ENCODE measurements at places on chromosomes 1 and 21. TPM values are rescaled to one million over a fixed set of nuclear protein-coding genes. Genes with fewer than 3 reads are reported as not detected.

PLA2G2A gene
- 0.97 TPM for total RNA-seq

SEMA6C gene
- 24.4 TPM for total RNA-seq

- DNase-seq, result no peak
Observed at GRCh38 chr21:35663856-35664606, 396.3 kb downstream of the SETD4 start.

DNA sequence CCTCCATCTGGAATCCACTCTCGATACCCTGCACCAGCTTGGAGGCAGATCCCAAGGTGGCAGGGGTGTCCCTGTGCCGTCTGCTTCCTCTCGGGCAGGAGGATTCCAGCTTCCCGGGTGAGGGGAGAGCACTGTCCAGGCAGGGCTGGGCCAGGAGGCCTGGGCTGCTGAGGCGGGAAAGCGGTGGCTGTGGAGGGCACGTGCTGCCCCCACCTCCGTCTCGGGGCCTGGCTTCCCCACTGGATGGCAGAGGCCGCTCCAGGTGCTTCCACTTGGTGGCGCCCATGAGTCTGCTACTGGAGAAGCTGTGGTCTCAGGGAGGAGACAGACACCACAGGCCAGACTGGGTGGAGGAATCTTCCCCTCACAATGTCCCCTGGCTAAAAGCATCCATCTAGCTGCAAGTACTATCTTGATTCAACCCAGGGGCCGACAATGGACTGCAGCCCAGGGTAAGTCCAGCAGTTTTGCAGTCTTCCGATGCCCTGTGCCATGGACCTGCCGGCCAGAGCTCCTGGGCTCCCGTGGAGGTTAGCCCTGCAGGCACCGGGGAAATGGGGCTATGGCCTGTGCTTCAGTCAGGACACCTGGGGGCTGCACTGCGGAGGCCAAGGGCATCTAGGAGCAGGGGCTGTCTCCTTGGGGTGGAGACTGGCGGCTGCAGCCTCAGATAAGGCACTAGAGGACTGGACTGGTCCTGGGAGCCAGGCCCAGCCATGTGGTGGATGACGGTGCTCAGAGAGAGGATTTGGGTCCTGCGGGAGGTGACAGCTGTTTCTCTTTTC is 41.3 kb upstream of the EIF4G3 start:
- DNase-seq, result peak; percentile 91

LEFTY2 gene
- 16.9 TPM for total RNA-seq

NES gene
- total RNA-seq, result 95.9 TPM

DNA sequence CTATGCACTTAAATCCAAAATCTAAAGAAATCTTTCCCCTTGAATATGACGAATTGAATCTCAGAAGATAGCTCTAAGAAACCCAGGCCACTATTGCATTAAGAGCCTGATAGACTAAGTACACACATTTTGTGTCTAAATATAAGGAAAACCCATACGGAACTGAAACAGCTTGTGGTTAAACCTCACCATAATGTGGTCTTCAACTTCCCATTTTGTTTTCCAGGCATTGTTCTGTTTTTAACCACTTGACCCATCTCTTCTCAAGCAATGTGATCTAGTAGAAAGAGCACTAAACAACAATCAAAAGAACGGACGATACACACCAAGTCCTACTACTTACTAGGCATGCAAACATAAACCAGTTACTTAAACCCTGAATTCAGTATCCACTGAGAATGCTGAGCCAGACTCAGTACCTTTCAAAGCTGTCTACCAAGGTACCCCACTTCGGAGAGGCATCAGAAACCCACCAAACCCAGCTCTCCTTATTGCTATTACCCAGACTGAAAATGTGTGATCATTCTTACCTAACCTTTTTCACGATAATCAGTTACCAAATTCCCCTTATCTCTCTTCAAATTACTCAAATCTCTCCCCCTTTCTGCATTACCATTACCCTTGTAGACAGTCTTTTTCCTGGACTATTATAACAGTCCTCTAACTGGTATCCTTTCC is 12.8 kb downstream of the OTUD7B start:
- DNase-seq, result no peak

- peak; percentile 51 for DNase-seq
Observed at GRCh38 chr1:150829751-150830150, 21.7 kb upstream of the CTSK start.

GRCh38 chr1:219732814-219733491 is 120.0 kb upstream of the ZC3H11B start:
- no peak for DNase-seq

ZCCHC17 gene
- 43.7 TPM for total RNA-seq

- no peak for DNase-seq
Observed at GRCh38 chr21:34800797-34801518, 132.2 kb downstream of the CLIC6 start.

PPFIA4 gene
- 7.6 TPM for total RNA-seq

GNG4 gene
- total RNA-seq, result 53.5 TPM

RAP1GAP gene
- total RNA-seq, result 6.6 TPM

DNA sequence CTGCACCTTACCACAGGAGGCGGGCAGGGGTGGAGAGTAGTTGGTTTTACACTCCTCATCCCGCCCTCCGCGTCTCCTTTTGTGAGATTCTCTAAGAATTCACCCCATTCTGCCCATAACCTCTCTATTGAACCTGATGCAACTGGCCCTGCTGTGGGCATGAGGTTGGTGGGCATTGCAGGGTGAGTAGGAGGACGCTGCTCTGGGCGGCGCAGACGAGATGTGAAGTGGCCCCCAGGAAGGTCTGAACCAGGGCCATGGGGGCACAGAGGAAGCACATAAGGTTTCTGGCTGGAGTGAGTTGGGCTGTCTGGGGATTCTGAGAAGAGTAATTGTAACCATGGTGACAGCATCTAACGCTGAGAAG is 8.8 kb downstream of the PADI1 start:
- no peak for DNase-seq

DNA sequence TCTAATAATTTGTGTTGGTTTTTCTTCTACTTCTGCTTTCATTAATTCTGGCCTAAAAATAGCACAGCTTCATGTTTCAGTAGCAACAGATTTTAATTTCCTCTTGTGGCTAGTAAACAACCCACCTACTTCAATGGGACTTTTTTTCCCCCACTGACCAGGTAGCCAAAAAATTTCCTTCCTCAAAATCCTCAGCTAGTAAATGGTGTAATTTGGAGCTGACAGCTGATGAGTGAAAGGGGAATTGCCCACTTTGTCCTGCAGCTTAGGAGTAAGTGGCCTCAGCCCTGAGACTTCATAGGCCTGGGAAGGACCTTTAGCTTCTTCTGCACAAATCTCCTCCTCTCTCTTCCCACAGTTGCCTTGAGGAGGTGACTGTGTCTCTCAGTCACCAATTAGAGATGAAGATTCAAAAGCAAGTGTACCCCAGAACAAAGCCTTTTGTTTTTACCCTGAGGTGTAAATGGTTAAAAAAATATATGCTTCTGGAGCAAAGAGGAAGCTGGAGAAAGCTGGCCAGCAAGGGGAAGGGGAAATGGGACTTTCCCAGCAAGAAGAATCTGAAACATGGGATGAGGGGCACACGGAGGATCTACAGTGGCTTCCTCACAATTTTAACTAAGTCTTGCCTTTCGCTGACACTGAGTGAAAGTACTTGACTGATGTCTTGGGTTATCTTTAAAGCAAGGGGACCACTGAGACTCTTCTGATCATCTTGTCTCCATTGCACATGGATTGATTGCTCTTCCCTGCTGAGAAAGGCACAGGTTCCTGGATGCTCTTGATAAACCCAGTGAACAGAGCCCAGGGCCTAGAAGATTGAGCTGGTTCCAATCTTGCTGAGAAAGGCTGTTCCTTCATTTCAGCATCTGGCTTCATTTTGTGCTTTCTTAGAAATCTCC is 35.8 kb upstream of the VCAM1 start:
- no peak for DNase-seq

DNA sequence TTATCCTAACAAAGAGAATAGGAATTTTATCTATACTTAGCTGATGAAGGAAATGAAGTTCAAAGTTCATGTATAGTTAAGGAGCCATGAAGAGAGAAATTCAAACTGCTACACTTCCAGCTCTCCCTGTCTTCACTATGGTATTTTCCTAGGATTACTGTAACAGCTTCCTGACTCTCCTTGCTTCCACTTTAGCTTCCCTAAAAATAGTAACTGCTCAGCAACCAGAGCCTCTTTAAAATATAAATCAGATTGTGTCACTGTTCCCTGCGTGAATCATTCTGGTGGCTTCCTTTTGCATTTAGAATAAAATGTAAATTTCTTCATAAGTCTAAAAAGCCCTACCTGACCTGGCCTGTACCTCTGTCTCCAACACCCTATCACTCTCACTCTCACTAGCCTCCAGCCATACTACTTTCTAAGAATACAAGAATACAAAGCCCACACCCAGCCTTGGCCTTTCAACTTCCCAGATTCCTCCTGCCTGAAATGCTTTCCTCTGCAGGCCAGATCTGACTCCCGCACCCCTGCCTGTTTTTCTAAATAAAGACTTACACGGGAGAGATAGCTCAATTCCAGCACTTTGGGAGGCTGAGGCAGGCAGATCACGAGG is 30.5 kb downstream of the OR10J1 start:
- DNase-seq, result no peak

KCNJ9 gene
- 0.08 TPM for total RNA-seq

- DNase-seq, result no peak
Observed at GRCh38 chr1:113941245-113941559, 12.1 kb downstream of the HIPK1 start.

- DNase-seq, result no peak
Observed at GRCh38 chr1:24111262-24111995, 506 bp downstream of the MYOM3 start.

EDN2 gene
- total RNA-seq, result not detected

DNA sequence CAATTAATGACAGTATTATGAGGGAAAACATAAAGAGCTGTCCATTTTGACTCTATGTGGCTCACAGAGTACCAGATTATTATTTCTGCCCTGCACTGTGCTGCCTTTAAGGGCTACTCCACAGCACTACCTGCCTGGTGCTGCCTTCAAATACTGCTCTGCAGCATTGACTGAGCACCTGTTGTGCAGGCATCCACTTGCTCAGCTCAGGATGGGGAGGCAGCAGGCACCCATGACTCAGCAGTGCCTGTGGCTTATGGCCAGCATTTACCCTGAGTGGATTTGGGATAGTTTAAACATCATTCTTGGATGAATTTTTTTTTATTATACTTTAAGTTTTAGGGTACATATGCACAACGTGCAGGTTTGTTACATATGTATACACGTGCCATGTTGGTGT is 953 bp upstream of the KPRP start:
- no peak for DNase-seq

DNA sequence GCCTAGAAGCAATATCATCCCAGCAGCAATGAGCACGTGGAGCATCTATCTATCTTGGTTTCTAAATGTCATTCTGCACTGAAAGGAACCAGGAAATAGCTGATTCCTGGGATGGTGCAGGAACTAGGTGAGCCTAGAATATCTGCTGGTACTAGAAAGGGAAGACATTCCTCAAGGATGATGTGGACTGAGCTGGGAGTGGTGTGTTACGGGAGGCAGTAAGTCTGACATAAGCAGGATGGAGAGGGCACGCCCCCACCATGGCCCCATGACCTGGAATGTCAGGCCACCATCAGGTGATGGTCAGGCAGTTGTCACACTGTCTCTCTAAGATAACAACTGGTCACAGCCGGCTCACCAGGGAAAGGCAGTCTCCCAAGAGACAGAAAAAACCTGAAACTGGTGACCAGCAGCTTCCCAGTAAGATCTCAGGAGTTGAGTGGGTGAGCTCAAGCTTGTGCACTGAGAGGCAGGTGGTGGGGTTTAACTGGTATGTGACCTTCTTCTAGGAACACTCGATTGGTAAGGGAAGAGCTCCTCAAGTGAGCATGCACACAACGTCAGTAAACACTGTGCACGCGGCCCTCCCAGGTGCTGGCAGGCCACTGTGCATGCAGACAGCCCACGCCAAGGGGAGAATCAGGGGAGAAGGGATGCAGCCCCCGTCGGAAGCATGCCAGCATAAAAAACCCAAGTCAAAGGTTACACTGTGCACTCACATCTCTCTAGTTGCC is 148.7 kb downstream of the ADSS2 start:
- no peak for DNase-seq

PGLYRP4 gene
- total RNA-seq, result not detected

GRCh38 chr1:116971258-116971860 is 30.2 kb upstream of the CD101 start:
- no peak for DNase-seq

GRCh38 chr1:8409106-8409505 is 91.2 kb downstream of the SLC45A1 start:
- peak; percentile 63 for DNase-seq

GRCh38 chr1:46466477-46467182 is 23.0 kb upstream of the DMBX1 start:
- peak; percentile 83 for DNase-seq

DNA sequence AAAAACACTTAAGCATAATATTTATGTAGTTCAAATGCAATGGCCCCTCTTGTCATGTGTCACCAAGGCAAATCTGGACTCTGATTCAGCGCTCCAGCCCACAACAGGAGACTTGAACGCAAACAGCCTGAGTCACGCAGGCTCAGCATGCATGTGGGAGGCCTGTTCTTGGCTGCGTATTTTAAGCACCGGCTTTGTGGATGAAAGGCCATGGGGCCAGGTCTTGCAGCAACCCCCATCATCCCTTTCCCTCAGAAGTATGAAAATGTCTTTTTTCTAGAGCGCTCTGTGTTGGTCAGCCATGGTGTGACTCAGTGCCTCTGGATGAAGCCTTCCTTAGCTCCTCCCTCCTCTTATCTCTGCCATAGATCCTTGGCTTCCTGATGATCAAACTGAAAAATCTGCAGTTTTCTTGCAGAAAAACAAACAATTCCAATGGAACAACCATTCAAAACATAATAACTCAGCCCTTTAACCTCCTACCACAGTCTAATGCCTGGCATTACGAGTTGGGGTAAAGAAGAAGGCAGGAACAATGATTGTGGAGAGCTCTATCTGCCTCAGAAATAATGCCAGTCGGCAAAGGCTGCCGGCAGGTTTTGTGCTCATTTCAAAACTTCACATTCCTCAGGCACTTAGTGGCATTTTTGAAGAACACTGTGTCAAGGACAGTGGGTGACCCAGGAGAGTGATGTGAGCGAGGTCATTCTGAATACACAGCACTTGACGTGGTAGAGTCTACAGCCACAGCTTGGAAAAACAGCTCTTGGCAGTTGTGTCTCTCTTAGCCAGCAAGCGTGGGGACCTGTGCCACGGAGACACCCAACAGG is 167.5 kb downstream of the CLIC6 start:
- no peak for DNase-seq

SPRR2E gene
- not detected for total RNA-seq

TCHHL1 gene
- not detected for total RNA-seq

SPOCD1 gene
- total RNA-seq, result 1.3 TPM

CNKSR1 gene
- total RNA-seq, result 11.3 TPM

GRCh38 chr1:3636080-3636479 is 11.3 kb downstream of the TPRG1L start:
- no peak for DNase-seq

DNA sequence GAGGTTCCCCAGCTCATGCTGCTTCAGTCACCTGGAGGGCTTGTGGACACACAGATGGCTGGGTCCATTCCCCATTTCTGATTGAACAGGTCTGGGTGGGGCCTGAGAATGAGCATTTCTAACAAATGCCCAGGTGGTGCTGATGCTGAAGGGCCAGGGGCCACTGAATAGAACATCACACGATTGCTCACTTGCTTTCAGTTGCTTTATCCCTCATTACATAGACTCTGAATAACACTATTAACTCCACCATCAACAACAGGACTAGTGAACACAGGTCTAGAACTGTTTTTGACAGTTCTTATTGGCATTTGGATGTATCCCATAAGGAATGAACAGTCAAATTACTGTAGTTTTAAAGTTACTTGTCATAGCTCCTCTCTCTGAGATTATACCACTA is 12.1 kb downstream of the TRAPPC10 start:
- DNase-seq, result no peak

SYTL1 gene
- 5.4 TPM for total RNA-seq
